ENCODE measurements at places on chromosomes 5 and 9.
A peak's percentile ranks its signal among the peaks of the same experiment; 100 is the strongest.

DNA sequence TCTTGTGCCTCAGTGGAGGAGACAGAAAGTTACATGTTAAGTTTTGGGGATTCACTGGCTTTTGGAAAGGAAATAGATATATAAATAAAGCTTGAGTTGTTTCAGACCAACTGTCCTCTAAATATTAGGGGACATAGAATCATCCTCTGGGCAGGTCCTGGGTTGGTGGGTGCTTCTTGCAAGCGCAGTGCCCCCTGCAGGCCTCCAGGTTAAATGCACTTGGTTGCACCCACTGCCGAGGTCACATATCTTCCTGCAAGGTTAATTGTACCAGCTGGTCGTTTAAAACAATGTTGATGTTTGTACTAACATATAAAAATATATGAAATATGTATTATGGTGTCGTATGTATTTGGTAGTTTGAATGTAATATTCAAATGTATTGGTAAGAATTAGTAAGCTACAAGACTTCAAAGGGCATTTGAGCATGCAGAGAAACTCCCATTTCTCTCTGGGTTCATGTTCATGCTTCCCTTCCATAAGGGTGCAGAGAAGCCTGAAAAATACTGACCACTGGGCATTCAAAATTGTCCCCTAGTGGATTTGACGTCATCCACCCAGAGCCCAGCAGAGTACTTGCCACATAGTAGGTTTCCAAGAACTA is 87.0 kb downstream of the ZNF618 start:
- no peak for DNase-seq

GRCh38 chr5:148998174-148998797 is 64.6 kb downstream of the SH3TC2 start:
- DNase-seq = peak; percentile 38

DNA sequence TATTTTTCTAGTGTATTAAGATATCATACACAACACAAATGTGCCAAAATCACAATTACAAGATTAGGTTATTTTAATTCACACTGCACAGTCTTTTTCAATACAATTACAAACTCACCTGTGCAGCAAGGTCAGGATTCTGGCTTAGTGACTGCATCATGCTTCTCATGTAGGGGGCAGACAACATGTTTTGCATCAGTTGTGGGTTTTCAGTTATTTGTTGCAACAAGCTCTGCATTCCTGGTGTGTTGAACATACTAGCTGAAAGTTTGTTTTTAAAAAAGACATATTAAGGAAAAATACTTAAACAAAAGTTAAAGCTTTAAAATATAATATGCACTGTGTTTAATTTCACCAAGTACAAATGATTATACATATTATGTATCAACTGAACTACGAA is 38.7 kb downstream of the UBQLN1 start:
- DNase-seq = no peak

DNA sequence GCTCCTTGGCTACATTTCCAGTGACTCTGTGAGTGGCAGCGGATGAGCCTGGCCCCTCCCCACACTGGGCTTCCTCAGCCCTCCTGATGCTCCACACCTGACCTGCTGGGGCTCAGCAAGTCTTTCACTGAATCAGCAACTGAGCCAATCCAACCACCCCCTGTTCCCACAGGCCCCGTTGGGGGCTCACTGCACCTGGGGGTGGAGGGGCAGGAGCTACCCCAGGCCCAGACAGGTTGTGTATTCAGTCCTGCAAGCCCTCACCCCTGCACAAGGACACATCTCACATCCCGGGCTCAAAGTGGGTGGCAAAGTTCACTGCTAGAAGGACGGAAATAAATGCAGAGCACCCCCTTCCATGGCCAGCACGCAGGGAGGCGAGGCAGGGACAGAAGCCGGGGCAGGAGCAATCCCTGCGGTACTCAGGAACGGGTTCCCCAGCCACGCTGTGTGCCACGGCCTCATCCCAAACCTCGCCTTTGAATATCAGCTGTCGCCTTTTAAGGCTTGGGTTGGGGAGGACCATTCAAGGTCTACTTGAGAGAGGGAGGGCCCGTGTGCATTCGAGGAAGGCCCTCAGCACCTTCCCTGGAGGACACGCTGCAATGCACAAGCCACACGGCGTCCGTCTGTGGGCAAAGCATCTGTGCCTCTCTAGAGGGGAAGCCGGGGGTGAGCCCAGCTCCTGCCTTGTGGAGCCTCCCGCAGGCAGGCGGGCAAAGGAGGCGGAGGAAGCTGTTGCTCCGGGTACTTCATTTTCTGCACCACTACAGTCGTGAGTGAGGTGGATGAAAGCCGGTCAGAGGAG is 75.0 kb upstream of the SARDH start:
- DNase-seq = no peak

DNA sequence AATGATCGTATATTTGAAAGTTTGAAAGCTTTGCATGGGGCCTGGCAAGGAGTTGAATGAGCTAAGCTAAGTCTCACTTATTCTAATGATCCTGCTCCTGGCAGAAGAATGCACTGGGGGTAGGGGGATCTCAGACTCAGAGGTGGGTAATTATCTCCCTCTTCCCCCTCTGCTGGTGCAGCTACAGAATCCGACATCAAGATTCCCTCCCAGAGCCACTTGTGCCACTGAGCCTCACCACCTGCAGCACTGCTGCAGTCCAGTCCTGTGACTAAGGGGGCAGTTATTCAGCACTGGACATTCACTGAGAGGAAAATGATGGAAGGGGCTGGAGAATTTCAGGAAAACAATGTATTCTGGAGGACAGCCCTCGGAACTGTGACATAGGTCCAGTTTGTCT is 205.8 kb downstream of the DEPDC1B start:
- DNase-seq = no peak

DNA sequence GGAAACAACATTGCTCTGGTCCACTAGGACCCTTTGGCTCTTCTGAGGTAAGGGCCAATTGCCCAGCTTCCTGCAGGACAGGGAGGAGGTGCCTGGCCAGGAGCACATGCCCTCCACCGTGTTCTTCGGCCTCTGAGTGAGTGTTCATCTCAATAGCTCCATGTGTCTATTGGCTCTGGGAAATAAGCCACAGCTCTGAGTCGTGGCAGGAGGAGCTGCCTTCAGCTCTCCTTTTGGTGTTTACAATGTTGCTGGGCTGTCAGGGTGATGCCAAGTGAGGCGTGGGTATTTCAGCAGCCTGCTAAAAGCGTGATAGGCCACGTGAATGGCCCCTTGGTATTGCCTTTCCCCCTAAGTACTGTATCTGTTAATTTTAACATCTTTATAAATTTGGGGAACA is 26.6 kb downstream of the GADD45G start:
- no peak for DNase-seq

DNA sequence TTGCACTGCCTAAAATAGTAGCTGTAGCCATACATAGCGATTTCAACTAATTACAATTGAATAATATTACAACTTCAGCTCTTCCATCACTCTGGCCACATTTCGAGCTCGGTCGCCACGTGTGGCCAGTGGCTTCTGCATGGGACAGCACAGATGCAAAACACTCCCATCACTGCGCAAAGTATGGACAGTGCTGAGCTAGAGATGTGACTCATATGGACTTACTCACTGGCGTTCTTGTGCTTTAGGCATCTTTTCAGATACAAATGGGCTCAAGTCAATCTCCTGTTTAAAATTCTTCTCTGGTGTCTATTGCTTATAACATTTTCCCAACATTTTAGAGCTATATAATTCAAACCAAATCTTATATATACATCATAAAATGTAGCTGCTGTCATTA is 222.7 kb downstream of the ELAVL2 start:
- DNase-seq = no peak

GRCh38 chr9:4226331-4227250 is 73.3 kb downstream of the GLIS3 start:
- no peak for DNase-seq

GRCh38 chr5:65695162-65695755 is 26.6 kb downstream of the SGTB start:
- DNase-seq = no peak

DNA sequence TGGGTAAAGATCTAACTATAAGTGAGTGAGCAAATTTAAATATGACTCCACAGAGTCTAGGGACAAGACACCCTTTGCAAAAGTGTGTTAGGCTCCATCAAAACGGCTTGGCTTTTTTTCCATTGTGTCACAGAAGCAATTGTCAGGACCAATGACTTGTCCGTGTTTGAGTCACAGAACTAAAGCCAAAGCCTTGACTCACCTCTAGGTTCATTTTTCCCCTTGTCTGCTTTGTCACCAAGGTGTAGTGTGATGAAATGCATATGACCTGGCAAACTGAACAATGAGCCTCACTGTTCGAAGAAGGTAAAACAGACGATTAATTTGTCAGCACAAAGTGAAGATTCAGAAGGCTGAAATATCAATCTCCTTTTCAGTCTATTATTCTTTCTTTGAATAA is 331.0 kb downstream of the GLIS3 start:
- no peak for DNase-seq

- no peak for DNase-seq
Measured at GRCh38 chr9:1959371-1959770, 55.8 kb upstream of the SMARCA2 start.

DNA sequence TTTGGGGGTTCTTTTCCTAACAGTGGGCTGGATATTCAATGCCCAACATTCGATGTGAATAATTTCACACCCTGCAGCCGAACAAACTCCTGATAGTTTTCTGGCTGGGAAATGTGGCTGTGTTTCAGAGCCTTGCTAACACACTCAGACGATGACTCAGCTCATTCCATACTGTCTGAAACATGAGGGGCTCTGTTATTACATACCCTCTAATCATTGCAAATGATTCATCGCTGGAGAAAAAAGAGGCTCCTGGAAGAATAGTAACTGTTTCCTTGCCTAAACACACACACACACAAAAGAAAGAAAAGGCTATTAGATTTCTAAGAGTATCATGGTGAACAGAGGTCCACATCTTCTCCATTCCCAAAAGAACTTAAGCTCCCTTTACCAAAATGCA is 75.8 kb downstream of the OXCT1 start:
- DNase-seq = no peak

DNA sequence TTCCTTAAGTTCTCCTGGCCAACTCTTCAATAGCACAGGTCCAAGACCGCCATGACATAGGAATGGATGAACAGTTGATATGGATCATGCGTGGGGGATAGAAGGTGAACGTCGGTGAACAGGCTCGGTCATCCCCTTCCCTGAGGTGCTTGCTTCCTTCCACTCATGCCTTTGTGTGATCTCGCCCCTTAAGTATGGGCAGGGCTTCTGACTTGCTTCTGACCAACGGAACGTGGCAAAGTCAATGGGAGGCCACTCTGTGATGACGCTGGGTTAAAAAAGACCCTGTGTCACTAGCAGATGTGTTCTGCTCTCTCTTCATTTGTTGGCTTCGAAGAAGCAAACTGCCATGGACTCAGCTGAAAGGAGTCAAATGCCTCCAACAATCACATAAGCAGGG is 240.5 kb upstream of the TUT7 start:
- no peak for DNase-seq

DNA sequence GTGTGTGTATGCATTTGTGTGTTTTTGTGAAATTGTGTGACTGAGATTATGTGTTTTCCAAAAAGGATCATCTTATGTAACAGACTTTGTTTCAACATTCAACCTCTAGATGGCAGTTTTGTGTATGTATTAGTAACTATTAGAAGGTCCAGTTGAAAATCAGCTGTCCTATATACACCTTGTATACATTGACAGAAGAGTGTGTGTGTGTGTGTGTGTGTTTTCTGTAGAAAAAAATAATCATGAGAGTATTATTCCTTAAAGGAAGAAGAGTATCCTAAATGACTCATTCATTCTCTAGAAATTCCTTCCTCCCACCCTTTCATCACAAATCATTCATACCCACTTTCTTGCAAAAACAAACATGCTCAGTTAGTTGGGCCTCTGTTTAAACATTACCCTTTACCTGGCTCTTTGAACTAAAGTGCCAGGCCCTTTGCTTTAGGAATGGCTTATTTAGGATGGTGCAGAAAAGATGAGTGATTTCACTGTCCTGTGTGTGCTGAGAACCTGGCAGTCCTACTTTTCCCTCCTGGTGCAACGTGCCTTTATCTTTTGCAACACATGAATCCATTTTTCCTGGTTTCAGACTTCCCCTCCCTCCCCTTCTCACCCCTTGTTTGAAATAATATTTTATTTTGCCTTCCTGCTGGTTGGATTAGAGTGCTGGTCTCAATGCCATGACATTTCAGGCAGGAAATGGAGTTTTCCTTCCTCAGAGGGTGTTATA is 152.2 kb downstream of the ARHGAP26 start:
- DNase-seq = peak; percentile 7

DNA sequence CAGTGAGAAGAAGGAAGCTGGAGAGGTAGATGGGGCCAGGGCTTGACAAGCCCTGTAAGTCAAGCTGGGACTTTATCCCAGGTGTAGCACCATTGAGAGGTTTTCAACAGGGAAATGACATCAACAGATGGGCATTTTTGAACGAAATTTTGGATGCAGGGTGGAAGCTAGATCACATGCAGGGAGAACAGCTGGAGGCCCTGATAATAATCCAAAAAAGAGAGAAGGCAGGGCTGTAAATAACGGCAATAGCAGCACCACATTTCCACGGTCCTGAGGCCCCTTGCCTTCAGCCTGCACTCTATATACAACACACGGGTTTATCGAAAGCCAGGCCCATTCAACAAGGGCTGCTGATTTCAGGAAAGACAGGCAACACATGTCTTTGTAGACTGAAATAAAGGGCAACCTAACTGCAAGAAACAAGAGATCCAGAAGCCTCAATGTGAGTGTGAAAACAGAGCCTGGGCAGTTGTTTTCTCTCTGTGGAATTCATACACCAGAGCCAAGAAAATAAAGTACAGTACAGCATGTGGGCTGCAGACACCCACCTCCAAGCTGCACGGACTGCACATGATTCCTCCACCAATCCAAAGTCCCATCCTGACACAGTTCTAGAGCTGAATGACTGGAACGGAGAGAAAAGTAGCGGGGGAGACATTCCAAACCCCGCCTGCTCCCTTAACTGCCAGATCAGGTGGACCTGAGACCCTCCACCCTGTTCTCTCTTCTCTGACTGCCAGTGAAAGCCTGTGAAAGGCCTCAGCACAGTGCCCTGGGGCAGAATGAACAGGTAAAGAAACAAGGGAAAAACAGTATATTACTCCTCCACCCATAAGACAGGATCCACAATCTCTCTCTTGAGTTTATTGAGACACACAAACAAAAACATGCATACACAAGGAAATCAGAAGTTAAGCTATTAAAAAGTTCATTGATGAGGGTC is 36.3 kb downstream of the KLHL3 start:
- DNase-seq = no peak

DNA sequence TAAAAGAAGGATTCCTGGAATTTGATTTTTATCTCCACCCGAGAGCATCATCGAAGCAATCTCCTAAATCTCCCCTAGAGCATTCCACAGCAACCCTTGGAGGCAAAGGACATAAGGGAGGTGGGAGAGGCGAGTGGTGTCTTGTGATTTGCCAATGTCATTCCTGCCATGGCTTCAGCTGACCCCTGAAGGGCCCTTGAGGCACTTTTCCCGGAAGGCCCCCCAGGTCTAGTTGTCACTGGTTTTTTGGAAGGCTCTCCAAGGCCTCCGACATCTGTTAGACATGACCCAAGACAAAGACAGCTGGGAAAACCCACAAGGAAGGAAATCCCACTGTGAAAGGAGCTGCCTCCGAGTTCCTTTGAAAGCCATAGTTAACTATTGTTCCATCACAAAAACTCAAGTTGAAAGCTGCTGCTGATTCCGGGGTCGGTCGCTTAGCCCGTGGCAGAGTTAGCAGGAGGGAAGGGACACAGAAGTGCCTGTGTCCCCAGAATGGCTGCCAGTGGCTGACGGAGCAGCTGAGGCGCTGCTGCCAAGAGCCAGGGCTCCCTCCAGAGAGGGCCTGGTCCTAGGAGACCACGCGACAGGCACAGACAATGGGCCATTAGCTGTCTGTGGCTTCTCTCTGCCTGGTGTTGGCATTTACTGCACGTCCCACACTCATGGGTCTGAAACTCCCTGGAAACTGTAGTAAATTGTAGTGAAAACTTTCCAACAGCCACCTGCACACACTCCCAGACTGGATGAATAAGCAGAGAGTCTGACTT is 24.4 kb upstream of the TRIO start:
- DNase-seq = no peak

GRCh38 chr9:13131416-13131815 is 148.1 kb downstream of the MPDZ start:
- no peak for DNase-seq
